ENCODE measurements at places on chromosomes 7 and 10.

GRCh38 chr10:118271671-118272070, 70.5 kb downstream of the FAM204A start:
- no peak for DNase-seq

GRCh38 chr7:97973206-97973658, 16.8 kb downstream of the OCM2 start:
- no peak for DNase-seq

GRCh38 chr10:58968389-58968755, 208.1 kb upstream of the PHYHIPL start:
- no peak for DNase-seq

DNA sequence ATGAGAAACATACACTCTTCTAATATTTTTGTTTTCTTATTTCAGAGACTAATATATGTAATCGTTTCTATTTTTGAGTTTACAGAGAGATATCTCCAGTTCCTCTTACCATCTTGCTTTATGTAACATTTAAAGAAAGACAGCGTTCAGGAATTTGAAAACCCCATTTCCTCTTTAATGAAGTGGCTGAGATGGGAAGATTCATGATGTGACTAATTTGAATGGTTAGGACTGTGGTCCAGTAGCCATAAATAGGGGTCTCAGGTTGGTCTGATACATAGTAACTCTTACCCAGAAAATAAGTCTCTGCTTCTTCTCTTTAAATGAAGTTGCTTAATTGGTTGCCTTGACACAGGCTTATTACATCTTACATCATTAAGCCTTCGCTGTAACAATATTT, 6.9 kb downstream of the KMT2E start:
- no peak for DNase-seq

DNA sequence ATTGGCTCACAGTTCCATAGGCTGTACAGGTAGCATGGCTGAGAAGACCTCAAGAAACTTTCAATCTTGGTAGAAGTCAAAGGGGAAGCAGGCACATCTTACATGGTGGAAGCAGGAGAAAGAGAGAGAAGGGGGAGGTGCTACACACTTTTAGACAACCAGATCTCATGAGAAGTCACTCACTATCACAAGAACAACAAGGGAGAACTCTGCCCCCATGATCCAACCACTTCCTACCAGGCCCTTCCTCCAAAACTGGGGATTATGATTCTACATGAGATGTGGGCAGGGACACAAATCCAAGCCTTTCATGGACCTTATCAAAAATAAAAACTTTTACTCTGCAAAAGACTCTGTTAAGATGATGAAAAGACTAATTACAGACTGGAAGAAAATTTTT, 183.2 kb upstream of the TRIM24 start:
- no peak for DNase-seq

DNA sequence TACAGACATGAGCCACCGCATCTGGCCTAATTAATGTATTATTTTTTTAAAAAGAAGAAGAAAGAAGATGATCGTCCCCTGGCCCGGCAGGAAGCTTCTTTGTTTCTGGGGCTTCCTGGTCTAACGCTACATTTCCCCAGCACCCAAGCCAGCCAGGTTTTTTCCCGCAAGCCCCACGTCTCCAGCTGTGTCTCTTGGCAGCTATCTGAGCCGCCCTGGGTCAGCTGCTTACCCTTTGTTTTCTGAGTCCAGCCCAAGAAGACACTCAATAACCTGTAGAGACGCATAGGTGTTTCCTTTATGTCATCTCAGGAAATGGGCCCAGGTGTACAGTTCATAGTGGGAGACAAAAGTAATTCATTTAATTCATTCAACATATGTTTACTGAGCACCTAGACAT, 110.2 kb downstream of the MTPAP start:
- DNase-seq, result no peak

GRCh38 chr7:85471307-85471706, 284.5 kb upstream of the SEMA3D start:
- DNase-seq, result peak; percentile 34

DNA sequence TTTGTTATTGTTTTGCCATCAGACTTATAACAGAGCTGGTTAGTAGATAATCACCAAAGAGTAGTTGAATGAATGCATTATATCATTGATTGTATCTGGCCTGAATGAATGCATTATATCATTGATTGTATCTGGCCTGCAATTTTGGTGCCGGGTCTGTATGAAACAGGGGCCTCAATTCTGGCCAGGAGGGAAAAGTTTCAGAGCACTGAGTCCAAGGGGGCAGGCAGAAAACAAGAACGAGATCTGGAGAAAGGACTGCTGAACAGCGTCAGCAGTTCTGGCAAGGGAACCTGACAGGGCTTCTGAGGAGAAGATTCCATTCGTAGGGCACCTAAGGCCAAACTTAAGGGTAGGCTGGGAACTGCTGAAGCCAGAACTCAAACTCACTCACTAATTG, 128.0 kb downstream of the SEMA3C start:
- DNase-seq, result no peak

GRCh38 chr7:133645884-133646391, 393.1 kb downstream of the EXOC4 start:
- DNase-seq, result peak; percentile 36

DNA sequence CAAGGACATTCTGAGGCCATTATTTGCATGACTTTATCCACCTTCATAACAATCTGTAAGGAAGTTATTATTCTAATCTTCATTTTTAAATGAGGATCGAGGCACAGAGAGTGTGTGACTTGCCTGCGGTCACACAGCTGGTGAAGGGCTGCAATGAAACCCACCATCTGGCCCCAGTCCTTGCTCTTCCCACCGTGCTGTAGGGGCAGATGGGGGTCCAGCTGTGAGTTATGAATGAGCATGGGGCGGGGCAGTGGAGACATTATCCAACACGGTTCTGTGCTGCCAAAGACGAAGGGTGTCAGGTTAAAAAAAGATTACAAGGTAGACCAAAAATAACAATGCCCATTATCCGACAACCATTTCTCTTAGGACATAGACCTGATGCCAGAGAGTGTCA, 417.5 kb upstream of the MGMT start:
- DNase-seq, result no peak

DNA sequence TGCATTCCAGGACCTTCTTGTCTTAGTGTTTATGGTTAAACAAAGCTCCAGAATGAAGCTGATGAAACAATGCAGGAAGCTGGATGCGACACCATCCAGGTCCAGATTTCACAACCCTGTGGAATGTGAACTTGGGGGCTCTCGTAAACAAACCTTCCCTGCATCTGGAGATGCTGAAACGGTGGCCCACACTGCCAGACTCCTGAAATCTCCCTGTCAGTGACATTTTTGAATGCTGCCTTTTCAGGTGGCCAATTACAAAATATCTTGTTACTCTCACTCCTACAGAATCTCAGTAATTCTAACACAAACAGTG, 18.8 kb downstream of the VIPR2 start:
- no peak for DNase-seq

GRCh38 chr7:55437375-55437774, 72.2 kb downstream of the LANCL2 start:
- no peak for DNase-seq

DNA sequence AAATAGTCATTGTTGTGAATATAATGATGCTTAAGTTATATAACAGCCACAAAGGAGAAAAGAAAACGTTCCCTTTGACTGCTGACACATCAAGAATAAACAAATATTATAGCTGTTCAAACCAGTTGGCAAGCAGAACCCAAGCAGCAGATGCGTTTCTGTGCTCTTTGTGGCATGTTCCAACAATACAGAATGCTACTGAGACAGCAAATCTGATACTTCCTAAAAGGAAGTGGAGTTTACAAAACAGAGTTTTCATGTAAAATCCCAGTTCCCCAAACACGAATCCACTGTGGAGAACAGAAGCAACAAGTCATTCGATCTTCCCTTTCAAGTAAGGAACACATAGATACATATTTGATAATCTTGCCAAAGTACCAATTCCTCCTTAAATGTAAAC, 170.9 kb upstream of the ASAH2 start:
- no peak for DNase-seq

DNA sequence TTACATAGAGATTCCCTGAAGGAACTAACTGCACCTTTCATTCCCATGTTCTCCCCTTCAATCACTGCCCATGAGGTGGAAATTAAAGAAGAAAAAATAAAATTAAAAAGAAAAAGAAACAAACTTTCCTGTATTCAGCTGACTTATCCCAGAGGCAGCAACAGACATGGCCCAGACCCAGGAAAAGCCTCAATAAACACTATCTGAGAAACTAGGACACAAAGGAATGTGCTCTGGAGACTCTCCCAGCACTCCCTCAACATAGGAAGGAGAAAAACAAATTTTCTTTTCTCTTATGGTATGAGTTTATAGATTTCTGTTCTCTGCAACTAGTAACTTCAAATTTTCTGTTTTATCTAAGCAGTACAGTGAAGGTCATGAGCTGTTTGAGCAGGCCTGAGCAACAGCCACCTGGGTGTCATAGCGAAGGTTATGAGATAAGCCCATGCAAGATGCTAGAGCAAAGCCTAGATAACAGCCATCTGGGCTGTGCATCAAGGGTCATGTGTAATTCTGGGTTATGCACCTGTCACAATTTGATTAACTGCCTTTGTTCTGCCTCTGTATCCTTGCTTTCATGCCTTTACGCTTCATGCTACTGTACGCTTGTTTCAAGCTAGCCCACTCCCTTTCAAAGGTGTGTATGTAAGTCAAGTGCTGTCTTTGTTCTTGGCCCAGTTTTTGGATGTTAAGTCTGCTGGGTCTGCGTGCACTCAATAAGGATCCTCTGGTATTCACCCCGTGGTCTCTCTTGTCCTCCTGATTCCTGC, 11.0 kb upstream of the OR6B1 start:
- no peak for DNase-seq

DNA sequence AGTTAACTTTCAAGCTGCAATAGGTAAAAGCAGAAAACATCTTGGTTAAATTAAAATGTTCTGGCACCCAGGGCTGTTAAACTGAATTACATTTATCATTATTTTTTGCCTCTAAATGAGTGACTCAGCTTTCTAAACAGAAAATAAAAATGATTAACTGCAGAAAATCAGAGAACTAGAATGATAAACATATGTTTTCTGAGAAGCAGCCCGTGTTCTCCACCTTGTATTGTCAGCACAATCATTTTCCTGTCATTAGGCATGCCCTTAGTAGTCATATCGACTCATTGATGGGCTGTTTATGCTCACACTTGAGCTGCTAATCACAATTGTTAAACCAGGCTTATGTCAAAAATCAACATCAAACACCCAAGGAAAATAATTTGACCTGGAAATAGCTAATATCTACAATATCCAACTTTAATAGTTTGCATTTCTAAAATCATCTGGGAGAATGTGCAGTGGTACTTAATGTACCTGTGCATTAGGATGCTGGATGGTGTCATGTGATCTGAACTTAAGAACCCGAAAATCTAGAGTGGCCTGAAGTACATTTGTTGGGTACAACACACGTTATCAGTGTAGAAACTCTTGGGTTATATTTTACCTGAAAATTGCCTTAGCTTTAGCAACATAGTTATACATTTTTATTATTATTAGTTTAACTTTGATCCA, 2.3 kb downstream of the MDFIC start:
- DNase-seq, result no peak

DNA sequence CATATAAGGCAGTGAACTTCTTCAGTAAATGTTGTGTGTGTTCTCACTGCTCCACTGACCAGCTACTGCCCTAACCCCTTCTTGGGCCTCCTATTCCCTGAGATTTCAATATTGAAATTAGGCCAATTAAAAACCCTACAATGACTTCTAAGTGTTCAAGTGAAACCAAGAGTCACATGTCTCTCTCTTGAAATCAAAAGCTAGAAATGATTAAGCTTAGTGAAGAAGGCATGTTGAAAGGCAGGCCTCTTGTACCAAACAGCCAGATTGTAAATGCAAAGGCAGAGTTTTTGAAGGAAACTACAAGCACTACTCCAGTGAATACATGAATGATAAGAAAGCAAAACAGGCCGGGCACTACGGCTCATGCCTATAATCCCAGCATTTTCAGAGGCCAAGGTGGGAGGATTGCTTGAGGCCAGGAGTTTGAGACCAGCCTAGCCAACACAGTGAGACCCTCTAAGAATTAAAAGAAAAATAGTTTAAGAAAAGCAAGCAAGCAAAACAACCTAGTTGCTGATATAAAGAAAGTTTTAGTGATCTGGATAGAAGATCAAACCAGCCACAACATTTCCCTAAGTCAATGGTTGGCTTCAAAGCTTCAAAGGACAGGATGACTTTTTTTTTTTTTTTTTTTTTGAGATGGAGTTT, 22.3 kb downstream of the BRAF start:
- DNase-seq, result no peak

GRCh38 chr10:11949152-11949551, 93.5 kb downstream of the UPF2 start:
- DNase-seq, result no peak

GRCh38 chr7:26398756-26399509, 107.3 kb downstream of the SNX10 start:
- peak; percentile 79 for DNase-seq

GRCh38 chr7:2416063-2416462, 12.7 kb downstream of the CHST12 start:
- no peak for DNase-seq

Data from common myeloid progenitor, CD34-positive (primary cell).